ENCODE measurements at places on chromosomes 1 and 21.

- no peak for DNase-seq
These were observed 443.9 kb downstream of the DSCAM start for GRCh38 chr21:40402884-40403582.

GRCh38 chr1:165444897-165445370 is at the start of gene RXRG:
TSS of gene RXRG (minus strand) at chr1:165445126. CDS start at chr1:165444893, 233 bp downstream.
- no peak for DNase-seq

DNA sequence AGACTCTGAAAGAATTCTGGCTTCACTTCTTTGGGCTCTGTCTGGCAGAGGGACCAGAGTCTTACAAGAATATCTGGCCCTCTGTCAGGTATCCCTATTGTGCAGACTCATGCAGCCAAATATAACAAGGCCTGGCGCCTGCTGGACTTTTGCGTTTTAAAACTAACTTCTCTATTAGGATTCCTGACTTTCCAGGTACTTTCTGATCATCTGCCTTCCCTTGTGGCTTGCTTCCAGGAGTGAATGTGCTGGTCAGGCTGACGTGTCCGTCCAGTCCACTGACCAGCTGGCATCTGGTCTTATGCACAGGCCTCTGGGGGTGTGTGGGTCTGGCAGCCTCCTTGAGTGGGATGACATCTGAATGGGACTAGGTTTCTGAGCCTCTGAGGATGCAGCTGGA is 8.6 kb upstream of the RAB29 start:
- no peak for DNase-seq

GRCh38 chr1:100496896-100497295 is 41.0 kb upstream of the GPR88 start:
- DNase-seq, result no peak

DNA sequence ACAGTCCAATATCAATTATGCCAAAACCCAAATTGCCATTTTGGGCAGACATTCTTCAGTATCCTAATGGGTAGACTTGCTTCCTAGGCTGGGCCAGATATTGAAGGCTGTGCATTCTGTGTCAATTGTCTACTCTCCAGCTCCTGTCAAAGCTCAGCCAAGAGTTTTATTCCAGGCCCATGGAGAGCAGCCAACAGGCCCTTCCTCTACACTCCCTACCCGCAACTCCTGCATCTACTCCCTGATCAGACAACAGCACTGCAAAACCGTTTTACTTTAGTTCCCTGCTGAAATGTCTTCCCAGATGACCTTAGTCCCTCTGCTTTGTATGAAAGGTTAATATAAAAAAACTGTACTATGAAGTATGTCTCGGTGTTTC is 6.6 kb upstream of the ADORA3 start:
- no peak for DNase-seq

DNA sequence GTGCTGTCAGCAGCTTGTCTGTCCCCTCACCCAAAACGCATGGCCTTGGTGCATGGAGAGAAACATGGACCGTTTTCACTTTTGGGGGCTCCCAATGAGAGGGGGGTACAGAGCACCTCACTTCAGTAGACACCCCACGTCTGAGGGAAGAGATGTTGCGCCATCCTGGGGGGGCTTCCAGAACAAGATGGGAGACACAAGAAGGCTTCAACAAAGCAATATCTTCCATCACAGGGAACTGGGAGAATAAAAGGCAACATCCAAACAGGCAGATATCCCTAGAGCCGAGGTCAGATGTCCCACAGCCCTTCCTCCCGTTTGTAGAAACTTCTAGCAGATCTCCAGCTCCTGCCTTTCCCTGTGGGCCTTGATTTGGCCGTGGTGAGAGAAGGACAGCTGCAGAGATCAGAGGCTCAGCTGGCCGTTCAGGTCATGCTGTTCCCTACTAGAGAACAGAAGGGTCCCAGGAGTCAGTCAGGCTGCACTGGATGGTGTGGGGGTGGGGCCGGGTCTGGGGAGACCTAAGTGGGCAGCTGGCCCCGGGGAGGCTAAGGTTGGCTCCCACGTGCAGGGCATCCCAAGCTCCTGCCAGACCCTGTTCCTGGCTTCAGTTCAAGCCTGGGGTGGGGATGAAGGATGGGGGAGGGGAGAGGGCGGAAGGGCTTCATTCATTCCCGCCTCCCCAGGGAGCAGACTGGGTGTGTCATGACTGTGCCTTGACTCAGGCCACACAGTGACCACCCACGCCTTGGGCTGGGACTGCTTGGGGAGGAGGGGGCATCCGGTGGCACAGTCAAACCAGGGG is 4.4 kb downstream of the PLOD1 start:
- no peak for DNase-seq

GRCh38 chr1:228706305-228706704 is 29.0 kb upstream of the RHOU start:
- DNase-seq, result no peak

- no peak for DNase-seq
These were observed 77.5 kb downstream of the ARHGEF16 start for GRCh38 chr1:3531928-3532327.

GRCh38 chr1:32539584-32540571 is 651 bp downstream of the ZBTB8A start:
- peak; percentile 46 for DNase-seq

GRCh38 chr1:185069202-185069772 is 23.9 kb downstream of the RNF2 start:
- DNase-seq, result no peak

GRCh38 chr1:30126848-30127247 is 596.5 kb downstream of the MATN1 start:
- no peak for DNase-seq

DNA sequence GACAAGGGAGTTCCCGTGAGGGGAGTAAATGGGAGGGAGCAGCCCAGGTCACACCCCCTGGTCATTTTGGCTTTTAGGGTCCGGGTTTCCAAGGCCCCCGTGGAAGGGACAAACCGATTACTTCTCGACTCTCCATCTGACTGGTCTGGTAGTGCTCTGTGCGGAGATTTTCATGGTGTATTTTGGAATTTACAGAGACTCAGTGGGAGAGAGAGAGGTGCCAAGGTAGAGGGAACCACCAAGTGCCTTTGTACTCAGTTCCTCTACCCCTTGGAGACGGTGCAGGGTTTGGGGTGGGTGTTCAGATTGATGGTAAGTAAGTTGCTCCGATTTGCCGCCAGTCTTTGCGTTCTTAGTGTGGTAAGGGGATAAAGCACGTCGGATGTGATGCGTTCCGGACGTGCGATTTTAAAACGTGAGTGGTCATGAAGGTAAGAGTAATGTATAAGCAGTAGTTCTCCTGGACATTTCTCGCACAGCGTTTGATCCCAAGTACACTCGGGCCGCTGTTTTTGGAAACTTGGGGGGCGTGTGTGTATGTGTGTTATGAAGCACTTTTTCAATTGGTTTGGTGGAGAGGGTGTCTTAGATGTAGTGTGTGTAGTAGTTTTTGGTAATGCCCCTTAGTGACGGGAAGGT is 682 bp downstream of the SUCO start:
- DNase-seq, result peak; percentile 37

DNA sequence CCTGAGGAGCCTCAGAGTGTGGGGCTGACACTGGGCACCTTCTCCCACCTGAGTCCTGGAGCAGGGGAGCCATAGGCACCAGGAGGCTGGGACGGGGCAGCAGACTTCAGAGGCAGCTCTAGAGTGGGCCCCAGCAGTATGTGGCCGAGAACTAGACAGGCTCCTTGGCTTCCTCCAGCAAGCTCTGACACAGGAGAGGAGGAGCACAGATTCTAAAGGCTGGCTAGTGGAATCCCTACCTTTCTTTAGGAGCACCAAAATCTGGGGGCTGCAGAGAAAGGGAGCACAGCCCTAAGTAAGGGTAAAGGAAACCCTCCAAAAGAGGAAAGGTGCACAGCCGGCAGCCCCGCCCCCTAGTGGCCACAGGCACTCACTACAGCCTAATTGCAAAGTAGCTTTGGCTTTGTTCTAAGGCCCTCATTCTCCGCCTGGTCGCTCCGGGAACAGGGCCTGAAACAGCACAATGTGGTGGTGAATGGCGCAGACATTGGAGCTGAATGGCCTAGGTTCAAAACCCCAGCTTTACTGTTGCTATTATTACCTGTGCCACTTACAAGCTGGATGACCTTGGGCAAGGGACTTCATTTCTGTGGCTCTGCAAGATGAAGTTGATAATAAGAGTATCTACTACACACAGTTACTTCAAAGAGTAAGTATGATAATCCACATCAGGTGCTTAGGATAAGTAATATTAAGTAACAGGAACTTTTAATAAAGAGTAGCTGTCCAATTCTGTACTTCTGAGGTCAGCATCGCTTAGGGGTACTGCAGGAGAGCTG is 8.8 kb upstream of the GUCA2A start:
- peak; percentile 60 for DNase-seq

DNA sequence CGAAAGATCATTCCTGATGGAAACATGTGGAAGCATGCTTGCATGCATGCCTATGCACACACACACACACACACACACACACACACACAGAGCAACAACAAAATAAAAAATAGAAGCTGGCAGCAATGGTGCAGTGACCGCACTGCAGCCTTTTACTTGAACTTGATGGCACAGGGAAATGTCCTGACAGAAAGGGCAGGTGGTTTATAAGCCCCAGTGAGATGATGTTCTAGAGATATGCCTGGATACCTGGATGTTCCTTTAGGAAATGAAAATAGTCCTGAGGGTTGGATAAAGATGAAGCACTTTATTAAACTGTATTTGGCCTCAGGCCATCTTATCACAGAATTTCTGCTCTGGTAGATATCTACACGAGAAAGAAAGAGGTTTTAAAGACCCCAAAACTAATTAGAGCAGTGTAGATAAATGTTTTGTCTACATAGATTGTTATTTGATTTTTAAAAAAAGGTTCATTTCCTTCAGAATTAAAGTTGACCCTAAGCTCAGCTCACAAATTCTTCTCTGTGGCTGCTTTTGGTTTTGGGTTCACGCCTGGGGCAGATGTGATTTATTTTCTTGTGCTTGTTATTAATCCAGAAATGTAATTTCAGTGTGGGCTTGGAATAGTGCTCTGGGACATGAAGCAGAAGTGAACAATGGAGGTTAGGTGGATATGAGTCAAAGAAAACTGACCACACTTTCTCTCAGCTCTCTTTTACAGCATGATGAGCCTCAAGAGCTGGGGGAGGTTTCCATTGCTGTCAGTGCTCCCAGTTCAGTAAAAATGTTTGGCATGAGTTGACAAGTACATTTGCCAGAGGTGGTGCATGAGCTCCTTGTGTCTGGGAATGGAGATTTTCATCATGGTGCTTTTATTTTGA is 22.9 kb downstream of the ADAM30 start:
- DNase-seq, result peak; percentile 17

GRCh38 chr1:222064388-222065211 is 322.7 kb upstream of the DUSP10 start:
- peak; percentile 58 for DNase-seq

DNA sequence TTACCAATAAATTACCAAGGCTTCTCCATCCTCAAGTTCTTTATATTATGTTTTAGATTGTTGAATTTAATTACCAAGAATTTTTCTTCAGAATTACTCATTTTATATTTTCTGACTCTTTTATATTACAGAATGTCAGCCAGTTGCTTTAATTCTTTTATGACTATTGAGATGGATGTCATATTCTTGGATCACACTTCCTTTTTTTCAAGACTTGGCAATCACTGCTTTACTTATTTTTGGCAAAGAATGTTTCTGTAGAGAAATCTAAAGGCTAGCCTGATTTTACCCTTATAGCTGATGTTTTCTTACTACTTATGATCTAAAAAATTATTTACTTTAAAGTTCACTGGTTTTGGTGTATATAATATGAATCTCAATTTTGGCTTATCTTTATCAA is 721.1 kb upstream of the TMPRSS15 start:
- DNase-seq, result no peak

DNA sequence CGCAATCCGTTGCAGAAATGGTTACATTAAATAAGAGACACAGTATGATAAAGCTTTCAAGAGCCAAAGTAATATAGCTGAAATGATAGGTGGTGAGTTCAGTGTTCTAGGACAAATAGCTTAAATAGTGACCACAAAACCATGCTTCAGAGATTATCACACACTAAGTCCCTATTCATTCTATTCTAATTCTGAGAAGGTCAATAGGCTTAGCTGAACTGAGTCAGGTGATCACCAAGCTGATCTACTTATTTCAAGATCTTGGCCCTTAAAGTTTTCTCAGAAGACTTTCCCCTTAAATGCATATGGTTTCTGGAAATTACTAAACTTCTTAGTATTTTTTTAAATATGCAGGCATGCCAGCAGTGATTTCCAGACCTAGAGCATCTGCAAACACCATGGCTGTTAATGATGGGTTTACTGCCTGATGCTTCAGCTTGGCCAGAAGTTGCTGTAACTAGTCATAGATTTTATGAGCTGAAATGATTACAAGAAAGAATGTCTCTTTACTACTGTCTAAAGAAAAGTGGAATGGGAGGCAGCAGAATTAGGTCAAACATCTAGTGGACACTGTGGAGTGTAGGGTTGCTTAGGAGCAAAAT is 242.9 kb downstream of the ST6GALNAC3 start:
- no peak for DNase-seq

- no peak for DNase-seq
These were observed 144.3 kb downstream of the CD247 start for GRCh38 chr1:167373986-167374385.

DNA sequence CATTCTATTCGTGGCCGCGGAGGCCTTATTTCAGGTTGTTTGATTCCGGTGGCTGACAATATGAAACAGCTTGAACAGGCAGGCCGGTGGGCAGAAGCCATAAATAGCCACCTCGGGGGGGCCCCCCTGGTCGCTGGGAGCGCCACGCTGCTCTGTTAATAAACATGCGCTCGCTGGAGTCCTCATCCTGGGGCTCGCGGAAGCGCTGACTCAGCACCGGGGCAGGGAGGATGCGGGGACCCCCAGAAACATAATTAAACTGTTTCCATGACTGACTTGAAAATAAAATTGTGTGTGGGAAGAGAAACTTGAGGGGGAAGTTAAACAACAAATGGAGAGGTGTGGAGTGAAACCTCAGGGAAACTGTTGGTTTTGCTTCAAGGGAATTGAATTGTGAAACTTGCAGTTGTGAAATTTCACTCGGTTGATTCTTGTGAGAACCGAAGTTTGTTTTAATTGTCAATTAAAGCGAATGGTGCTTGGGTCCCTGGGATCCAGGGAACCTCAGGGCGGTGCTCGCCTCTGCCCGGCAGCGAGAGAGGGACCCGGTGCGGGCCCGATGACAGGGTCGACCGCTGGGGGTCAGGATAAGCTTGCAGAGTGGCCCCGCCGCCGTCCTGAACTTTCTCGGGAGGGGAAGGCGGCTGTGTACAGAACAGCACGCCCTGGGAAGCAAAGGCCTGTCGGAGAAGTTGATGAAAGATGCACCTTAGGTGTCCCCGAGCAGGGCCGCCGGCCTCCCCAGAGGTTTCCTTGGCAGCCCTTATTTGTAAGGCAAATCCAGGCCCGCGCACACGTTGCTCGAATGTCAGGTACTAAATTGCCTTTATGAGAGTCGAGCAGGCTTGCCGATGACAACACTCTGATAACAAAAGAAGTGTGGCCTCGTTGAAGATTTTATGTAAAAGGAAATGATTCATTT is 176.9 kb upstream of the LMO4 start:
- DNase-seq, result peak; percentile 64

- no peak for DNase-seq
These were observed 22.1 kb downstream of the EDARADD start for GRCh38 chr1:236416165-236416564.

DNA sequence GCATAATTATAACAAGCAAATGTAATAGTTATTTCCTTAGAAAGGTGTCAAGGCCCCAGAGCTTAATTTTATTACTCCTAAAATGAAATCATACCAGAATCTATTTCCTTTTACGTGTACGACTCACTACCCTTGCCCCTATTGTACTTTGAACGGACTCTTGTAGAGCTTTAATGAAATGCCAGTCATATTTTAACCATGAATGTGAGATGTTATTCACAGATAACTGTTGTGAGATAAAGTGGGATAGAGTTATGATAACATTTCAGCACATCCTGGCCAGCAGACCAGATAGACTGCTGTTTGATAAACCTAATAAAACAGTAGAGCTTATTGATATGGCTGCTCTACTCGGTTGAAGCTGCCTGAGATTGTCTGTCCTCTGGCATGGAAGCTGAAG is 500.8 kb upstream of the PBX1 start:
- no peak for DNase-seq

Measured in suppressor macrophage (primary cell).